ENCODE measurements at places on chromosomes 16 and 17.

DNA sequence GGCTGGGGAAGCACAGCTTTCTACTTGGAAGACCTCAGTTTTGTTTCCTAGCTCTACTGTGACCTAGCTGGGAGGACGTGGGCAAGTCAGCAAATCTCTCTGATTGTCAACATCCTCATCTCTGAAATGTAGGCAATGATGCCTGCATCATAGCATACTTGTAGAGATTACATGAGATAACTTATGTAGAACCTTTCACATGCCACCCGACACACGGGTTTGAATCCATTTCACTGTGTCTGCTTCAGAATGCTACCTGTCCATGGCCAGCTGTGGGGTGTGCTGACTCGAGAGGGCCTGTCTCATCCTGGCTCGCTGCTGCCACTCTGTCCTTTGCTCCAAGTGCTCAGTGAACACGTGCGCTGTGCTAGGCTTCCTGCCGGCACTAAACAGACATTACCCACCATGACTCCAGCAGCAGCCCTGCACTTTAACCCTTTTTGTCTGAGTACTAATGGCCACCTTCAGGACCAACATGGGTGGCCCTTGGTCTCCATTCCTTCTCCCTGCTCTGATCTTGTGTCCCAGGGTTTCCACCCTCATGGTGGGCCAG, 7.4 kb downstream of the ADAP2 start:
- peak; percentile 31 for DNase-seq

- DNase-seq: no peak
Measured at GRCh38 chr17:38334480-38335364, 9.0 kb downstream of the GPR179 start.

DNA sequence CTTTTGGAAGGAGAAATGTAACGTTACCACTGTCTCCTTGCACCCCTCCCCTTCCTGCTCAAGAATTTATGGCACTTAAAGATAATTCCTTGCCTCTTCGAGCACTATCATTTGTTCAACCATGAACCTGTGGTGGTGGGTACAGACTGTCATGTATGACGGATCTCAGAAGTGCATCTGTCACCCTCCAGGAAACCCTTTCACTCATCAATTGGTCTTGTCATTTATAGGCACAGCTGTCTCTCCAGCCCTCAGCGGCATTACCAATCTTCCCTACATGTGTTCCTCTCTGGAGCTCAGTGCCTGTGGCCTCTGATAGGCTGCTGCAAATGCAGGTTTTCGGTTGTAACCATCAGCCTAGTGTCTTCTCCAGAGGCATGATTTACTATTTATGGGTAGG, 15.0 kb downstream of the CNTNAP4 start:
- no peak for DNase-seq

GRCh38 chr16:68297908-68298307, 12.8 kb downstream of the SLC7A6OS start:
- no peak for DNase-seq

DNA sequence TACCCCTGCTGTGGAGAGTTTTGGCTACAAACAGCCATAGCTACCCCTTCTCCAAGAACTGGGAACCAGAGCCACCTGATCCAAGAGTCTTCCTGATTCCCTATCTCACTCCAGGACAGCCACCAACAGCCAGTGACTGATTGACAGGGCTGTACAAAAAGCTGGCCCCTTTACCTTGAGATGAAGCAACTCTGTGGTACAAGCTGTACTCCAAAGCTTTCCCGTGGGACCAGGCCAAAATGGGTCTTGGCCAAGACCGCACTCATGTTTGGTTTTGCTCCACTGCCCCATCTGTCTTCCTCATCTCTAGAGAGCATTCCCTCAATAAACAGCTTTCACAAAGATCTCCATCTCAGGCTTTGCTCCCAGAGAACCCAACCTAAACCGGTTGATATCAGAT, 43.6 kb downstream of the RNF157 start:
- DNase-seq: peak; percentile 67

- DNase-seq: no peak
Measured at GRCh38 chr17:1590029-1590746, 27.6 kb upstream of the PITPNA start.

DNA sequence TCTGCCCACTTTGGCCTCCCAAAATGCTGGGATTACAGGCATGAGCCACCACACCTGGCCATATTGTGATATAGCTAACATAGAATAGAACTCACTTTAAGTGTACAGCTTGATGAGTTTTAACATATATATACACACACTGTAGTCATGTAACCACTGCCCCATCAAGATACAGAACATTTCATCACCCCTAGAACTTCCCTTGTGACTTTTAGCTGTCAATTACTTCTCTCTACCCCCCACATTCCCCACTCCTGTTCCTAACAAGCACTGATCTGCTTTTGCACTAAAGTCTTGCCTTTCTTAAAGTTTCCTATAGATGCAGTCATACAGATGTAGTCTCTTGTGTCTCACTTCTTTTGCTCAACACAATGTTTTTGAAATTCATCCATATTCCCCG, 93.1 kb downstream of the PITPNC1 start:
- DNase-seq: no peak

- DNase-seq: no peak
Measured at GRCh38 chr17:41507315-41507880, 2.0 kb upstream of the KRT13 start.

DNA sequence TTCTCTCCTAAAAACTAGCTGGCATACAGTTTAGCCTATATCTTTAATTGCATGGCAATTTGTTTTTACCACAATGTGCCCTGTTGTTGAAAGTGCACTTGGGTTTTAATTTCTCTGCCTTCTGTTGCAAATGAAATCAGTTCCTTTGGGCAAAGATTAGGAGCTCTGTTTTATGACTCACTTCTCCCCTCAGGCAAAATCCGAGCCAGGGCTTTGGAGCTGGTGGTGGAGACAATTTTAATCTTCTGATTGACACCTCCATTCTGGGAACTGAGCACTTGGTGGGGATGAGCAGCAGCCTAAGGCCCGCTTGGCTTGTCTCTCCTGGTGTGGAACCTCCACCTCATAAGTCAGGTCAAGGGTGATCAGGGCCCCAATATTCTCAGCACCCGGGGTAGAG, 13.3 kb upstream of the MYH8 start:
- DNase-seq: no peak

- DNase-seq: peak; percentile 81
Measured at GRCh38 chr17:63697341-63698286, 2.3 kb downstream of the LIMD2 start.

DNA sequence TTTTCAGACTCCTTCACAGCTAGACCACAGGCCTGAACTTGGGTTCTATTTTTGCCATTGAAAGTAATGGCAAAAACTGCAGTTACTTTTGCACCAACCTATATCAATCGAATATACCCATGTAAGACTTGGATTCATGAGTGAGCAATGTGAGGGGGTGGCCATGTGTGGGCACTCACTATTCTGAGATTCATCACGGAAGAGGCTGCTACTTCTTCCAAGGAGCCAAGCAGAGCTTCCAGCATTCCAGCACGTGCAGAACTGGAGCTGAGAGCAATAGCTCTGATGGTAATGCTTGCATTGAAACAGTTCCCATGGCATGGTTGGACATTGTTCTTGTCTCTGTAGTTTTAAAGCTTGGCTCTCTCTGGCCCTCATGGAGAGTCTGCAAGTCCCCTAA, 327.6 kb downstream of the CA10 start:
- DNase-seq: no peak

DNA sequence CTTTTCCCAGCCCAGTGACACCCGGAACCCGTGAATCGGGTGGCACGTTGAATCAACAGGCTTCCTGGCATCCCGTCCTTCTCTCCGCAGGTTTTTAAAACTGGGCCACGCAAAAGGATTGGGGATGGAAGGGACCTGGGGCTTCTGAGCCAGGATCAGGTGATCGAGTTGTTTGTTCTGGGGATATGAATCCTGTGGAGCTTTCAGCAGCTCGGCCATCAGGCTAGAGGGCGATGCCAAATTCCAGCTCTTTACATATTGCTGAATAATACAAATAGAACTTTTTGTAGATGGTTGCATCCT, 473 bp downstream of the SUPT6H start:
- DNase-seq: no peak

DNA sequence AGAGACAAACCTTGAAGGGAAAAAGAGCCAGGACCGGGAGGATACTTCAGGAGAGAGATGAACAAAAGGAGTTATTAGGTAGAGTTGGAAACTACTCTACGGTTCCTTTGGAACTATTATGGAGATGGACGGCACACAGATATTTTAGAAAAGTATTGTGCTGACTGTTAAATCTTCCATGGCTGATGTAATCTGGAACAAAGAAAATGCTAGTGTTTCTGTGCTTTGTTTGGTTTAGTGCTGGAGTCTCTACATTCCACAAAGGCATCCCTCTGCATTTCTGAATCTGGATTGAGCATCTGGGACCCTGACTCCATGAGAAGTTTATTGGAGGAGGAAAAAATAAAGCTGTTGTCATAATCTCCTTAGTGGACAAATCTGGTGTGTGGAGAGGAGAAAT, 57.2 kb downstream of the RPGRIP1L start:
- DNase-seq: no peak

- DNase-seq: no peak
Measured at GRCh38 chr16:17836868-17837602, 366.3 kb upstream of the XYLT1 start.

- no peak for DNase-seq
Measured at GRCh38 chr17:19386974-19387920, at the start of gene MFAP4. Gene MFAP4, minus strand, starts transcription at chr17:19387190. Its CDS starts 35 bp downstream, at chr17:19387155.

- no peak for DNase-seq
Measured at GRCh38 chr16:86664522-86665318, 86.4 kb downstream of the FOXL1 start.

GRCh38 chr17:37147301-37147812, 198.6 kb downstream of the AATF start:
- no peak for DNase-seq

- no peak for DNase-seq
Measured at GRCh38 chr17:5813357-5813756, 229.0 kb upstream of the NLRP1 start.

- DNase-seq: no peak
Measured at GRCh38 chr17:2503627-2504026, 8.1 kb downstream of the METTL16 start.

GRCh38 chr17:81518785-81519283, 6.2 kb upstream of the ACTG1 start:
- peak; percentile 84 for DNase-seq

- peak; percentile 89 for DNase-seq
Measured at GRCh38 chr17:50550661-50551432, 3.9 kb downstream of the SPATA20 start.

DNA sequence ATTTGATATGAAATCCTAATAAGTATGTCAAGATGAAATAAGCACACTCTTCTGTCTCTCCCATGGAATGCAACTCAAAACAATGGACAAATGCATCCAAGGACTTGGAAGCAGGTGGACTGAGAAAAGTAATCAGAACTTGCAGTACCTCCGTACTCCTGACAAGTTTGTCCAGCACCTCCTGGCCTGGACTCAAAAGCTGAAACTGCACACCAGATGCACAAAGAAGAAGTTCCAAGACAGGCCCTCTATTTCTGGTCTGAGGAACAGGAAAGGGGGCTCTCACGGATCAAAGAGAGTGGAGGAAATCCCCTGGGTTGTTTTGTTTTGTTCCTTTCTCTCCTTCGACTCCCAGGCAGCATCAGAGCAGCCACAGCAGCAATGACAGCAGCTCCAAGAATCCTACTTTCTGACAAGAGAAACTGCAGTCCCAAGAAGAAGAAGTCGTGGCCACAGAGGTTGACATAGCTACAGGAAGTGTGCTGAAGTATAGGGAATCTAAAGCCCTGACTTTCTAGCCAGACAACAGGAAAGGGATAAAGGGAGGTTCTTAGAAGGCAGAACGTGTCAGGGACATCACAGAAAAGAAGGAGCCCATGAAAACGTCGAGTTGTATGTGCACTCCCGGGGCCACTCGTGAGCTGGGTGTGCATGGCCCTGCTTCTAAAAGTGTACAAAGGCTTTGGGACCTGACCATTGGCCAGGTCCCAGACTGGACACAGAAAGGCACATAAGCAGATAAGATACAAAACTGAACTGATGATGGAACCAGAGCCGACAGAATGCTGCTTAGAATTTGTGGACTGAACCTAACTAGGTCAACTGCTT, 29.3 kb downstream of the AKAP10 start:
- DNase-seq: no peak

- no peak for DNase-seq
Measured at GRCh38 chr17:31475378-31476162, 84.1 kb downstream of the RAB11FIP4 start.

DNA sequence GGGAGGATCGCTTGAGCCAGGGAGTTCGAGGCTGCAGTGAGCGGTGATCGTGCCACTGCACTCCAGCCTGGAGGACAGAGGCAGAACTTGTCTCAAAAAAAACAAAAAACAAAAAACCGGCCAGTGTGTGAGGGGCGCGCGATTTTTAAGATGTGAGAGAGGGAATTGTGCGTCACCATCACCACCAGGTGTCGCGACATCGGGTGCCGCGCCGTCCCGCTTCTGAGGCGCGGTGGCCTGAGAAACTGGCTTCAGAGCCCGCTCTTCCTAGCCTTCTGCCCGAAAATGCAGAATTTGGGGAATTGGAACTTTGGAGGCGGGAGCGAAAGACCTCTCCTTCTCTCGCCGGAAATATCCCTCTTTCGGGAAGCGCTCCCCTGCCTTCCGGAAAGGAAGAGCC, 524.8 kb downstream of the KCNJ18 start:
- peak; percentile 3 for DNase-seq

GRCh38 chr17:1803280-1803679, 26.4 kb downstream of the SMYD4 start:
- DNase-seq: peak; percentile 7

DNA sequence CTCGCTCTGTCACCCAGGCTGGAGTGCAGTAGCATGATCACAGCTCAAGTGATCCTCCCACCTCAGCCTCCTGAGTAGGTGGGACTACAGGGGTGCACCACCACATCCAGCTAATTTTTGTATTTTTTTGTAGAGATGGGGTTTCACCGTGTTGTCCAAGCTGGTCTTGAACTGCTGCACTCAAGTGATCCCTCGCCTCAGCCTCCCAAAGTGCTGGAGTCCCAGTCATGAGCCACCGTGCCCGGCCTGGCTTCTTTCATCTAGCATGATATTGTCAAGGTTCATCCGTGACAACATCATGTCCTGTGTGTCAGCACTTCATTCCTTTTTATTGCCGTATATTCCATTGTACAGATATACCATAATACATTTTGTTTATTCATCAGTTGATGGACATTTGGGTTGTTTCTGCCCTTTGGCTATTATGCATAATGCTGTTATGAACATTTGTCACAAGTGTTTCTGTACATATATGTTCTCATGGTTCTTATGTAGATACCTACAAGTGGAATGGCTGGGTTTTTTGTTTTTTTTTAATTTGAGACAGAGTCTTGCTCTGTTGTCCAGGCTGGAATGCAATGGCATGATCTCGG, 3.4 kb upstream of the GHDC start:
- DNase-seq: no peak

Data from upper lobe of right lung (tissue), 1 donor.